ENCODE measurements at places on chromosomes 2 and 18.

- DNase-seq: no peak
These were observed 70.5 kb downstream of the CSRNP3 start for GRCh38 chr2:165539985-165540384.

DNA sequence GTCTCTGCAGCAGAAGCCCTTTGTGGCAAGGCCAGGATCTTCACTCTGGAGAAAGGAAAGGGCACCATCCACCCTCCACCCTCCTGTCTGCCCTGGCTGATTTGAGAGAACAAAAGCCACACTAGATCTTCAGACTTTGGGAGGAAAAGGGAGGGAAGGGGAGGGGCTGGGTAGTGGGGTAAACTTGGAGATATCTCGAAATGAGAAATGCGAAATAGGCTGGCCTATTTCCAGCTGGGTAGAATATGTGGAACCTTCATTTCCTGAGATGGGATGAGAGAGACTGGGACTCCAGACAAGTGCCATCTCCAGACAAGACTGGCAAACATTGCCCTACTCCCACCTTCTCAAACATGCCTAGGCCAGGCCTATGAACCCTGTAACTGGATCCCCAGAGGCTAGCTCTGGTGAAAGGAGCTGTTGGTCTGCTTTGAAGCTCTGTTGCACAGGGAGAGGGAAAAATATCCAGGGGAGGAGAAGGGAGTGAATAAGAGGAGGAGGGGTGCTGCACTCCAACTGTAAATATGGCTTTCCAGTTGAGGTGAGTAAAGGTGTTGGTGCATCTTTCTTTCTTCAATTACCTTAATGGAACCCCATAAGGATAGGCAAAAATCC lies 1.7 kb downstream of the HOXD12 start:
- DNase-seq: no peak

DNA sequence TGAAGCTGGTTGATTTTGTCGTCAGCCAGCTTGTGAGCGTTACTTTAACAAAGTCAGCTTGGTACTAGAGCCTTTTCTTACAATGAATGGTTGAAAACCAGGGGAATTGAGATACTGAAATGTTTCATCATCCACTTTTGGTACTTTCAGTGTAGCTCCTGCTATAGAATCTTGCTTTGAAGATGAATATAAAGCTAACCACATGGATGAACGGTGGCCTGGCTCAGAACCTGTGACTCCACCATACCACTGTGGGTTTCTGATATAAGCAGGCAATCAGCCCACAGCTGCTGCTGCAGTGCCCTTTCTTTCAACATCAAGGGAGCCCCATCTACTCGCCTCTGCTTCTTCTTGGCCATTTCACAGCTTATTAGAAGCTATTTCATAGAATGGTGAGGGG lies 53.2 kb upstream of the GPR45 start:
- DNase-seq: no peak

DNA sequence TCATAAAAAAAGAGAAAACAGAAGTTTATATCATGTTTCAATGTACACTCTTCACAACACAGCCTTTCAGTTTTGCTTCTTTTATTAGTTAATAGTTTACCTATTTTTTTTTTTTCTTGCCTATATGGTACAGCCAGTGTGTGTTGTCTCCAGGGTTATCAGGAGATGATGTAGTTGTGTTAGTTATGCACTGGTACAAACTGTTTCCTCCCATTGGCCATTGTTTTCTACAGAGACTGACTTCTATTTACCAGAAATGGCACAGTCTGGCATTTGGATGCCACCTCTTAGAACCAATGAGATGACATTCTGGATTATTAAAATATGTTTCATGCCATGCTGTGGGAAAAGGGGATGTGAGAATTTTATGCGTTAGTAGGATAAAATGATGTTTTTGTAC lies 339.4 kb downstream of the PLCL1 start:
- no peak for DNase-seq

DNA sequence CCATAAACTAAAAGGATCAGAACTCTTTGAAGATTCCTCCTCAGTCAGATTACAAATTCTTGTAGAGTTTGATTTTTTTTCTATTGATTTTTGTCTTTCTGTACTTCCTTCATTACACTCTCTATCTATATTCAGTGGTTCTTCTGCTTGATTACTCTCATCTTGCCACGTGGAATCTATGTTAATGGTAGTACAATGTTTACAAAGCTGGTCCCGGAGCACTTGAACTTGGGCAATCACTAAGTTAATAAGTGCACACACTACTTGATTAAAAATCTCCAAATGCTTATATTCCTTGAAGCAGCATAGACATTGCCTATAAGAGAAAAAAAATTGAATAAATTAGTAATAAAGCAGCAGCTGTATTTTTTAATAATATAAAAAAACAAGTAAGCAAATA lies 65.1 kb downstream of the USP34 start:
- no peak for DNase-seq
